Activated CD8-positive, alpha-beta memory T cell treated with anti-CD3 and anti-CD28 coated beads for 4 hours (primary cell): ENCODE measurements at places on chromosomes 5 and 9.

GRCh38 chr5:180499684-180500083 is 5.5 kb downstream of the CNOT6 start:
- no peak for DNase-seq

- no peak for DNase-seq
Measured at GRCh38 chr5:59767211-59767605, 126.3 kb downstream of the PDE4D start.

DNA sequence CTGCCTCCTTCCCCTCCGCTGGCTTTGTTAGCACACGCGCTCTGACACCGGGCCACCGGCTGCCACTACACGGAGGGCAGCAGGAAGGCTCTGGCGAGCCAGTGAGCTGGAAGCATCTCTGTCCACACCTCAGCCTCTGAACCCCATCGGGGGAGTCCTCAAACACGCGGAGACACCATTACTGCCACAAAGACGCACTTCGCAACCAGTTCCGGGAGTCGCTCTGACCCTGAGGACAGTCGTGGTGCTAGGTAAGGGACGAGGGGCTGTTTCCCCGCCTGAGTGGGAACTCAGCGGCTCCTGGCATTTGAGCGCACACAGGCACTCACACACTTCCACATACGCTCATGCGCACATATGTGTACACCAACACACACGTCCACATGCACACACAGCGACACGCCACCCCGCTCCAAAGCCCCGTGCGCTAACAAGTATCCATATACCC is 160.0 kb downstream of the C9orf152 start:
- no peak for DNase-seq

- no peak for DNase-seq
Measured at GRCh38 chr9:81490605-81491331, 198.6 kb downstream of the TLE1 start.

GRCh38 chr9:4501147-4501507 is 10.9 kb downstream of the SLC1A1 start:
- no peak for DNase-seq

- no peak for DNase-seq
Measured at GRCh38 chr5:96962540-96962991, 26.7 kb downstream of the LNPEP start.

- no peak for DNase-seq
Measured at GRCh38 chr5:173832386-173832785, 55.8 kb upstream of the CPEB4 start.

GRCh38 chr9:98064623-98065392 is 8.3 kb downstream of the NANS start:
- DNase-seq = no peak

- DNase-seq = no peak
Measured at GRCh38 chr9:99358668-99359067, 136.6 kb downstream of the SEC61B start.

DNA sequence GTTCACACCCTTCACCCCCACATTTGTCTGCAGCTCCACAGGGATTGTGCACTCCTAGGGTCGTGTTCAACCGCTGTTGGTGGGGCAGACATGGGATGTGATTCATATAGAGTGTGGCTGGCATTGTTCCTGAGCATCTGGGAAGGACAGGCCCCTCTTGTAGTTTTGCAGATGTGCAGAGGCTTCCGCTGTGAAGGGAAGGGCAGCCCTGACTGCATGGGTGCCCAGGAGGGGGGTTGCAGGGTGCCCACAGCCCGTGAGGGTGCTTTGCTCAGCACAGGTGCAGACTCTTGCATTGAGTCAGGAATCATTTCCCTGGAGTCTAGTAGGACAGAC is 30.2 kb upstream of the PITX1 start:
- DNase-seq = no peak

DNA sequence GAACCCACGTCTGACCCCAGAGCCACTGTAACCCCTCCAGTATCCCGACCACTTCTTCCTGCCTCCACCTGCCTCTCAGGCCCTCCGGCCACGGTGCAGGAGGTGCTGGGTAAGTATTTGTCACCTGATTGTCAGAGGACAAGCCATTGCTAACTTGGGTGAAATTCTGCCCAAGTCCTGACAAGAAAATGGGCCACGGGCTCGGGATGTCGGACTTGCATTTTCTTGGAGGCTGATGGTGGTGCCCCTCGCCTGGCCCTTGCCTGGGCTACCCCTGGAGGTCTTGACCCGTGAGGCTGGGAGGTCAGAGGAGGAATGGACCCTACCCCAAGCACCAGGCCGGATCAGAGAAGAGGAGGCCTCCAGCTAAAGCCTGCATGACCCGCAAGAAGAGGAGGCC is 149.7 kb upstream of the COL5A1 start:
- no peak for DNase-seq

DNA sequence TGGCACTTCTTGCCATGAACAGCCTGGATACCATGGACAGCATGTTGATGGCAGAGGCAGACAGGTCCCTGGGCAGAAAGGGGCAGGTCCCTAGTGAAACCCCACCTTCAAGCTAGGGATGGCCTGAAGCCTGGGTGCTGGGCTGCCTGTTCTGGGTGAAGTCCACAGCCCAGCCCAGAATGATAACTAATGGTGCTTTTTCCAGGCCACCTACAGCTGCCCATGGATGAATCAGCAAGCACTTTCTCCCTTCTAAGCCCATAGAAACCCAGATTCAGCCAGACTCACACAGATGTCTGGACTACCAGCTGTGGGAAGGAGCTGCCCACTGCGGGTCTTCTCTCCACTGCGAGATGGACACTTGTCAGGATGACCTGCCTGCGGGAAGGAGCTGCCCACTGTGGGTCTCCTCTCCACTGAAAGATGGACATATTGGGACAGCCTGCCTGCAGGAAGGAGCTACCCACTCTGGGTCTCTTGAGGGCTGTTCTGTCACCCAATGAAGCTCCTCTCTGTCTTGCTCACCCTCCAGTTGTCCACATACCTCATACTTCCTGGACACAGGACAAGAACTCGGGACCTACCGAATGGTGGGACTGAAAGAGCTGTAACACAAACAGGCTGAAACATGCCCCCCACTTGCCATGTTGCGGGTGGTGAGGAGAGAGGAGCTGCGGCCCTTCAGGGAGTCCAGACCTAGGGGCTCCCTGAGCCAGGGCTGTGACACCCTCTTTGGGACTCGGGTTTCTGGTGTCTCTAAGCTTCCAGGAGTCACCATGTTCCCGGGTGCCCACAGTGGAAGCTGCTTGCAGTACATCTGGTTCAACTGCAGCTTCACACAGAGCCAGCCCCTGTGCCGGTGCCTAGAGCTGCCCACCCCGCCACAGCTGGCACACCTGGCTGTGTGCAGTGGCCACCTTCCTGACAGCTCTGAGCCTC is 60.7 kb upstream of the SYNPO start:
- DNase-seq = no peak

GRCh38 chr5:122842016-122842580 is 3.3 kb upstream of the SNX24 start:
- DNase-seq = no peak

DNA sequence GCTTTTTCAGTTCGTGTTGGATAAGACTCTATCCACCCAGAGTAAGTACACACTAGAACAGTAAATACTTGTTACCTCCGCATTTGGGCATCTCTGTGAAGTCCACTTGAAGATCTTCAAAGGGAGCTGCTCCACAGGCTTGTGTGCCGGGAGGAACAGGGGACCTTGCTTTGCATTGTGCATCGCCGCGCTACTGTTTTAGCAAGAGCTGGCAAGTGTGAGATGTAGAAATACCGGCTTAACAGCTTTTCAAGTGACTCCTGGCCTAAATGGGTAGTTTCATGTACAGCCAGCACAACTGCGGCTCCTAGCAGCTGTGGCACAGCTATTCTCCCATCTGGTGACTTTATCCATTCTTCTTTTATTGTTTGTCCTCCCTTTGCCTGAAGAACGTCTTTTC is 8.4 kb upstream of the ZNF354C start:
- no peak for DNase-seq

DNA sequence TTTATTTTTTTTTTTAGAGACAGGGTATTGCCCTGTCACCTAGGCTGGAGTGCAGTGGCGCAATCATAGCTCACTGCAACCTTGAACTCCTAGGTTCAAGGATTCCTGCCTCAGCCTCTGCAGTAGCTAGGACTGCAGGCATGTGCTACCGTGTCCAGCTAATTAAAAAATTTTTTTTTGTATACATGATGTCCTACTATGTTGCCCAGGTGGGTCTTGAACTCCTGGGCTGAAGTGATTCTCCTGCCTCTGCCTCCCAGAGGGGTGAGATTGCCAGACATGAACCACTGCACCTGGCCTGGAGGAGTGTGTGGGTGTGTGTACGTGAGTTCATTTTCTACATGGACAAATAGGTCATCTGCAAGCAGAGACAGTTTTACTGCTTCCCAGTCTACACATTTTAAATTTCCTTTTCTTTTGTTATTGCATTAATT is 33.8 kb downstream of the JMY start:
- DNase-seq = no peak

DNA sequence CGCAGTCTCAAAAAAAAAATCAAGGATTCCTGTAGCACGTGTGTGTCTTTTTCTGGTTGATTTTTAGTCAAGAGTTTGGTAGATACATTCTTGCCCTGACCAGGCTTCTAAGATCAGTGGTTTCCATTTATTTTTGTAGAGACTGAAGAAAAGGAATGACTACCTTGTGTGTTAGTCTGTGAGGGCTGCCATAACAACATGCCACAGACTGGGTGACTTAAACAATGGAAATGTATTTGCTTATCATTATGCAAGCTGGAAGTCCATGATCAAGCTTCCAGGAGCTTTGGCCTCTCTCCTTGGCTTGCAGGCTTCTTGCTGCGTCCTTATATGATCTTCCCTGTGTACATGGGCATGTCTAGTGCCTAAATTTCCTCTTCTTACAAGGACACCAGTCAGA is 127.0 kb downstream of the CCDC192 start:
- no peak for DNase-seq

- DNase-seq = no peak
Measured at GRCh38 chr9:2966565-2967300, 122.8 kb upstream of the PUM3 start.

DNA sequence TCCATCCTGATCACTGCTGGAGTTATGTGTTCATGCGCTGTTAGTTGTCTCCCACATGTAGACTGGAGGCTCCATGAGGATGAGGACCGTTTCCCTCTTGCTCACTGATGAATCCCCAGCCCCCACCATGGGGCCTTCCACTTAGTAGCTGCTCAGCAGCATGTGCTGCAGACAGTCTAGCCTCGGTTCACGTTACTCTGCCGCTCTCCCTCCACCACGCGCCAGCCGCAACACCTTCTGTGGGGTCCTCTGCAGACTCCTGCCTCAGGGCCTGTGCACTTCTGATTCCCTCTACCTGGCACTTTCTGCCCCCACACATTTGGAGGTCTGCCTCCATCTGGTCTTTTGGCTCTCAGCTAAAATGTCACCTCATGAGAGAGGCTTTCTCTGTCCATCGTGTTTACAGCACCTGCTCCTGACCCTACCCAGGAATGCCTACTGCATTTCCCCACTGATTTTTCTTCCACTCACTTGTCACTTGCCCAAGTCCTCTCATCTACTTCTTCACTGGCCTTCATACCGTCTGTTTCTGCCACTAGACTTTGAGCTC is 36.3 kb downstream of the STK10 start:
- DNase-seq = no peak

- DNase-seq = no peak
Measured at GRCh38 chr9:125240649-125240999, 519 bp downstream of the HSPA5 start.

GRCh38 chr5:175596761-175597189 is 61.1 kb upstream of the HRH2 start:
- DNase-seq = no peak

GRCh38 chr5:38615042-38615441 is 58.6 kb upstream of the LIFR start:
- DNase-seq = no peak

DNA sequence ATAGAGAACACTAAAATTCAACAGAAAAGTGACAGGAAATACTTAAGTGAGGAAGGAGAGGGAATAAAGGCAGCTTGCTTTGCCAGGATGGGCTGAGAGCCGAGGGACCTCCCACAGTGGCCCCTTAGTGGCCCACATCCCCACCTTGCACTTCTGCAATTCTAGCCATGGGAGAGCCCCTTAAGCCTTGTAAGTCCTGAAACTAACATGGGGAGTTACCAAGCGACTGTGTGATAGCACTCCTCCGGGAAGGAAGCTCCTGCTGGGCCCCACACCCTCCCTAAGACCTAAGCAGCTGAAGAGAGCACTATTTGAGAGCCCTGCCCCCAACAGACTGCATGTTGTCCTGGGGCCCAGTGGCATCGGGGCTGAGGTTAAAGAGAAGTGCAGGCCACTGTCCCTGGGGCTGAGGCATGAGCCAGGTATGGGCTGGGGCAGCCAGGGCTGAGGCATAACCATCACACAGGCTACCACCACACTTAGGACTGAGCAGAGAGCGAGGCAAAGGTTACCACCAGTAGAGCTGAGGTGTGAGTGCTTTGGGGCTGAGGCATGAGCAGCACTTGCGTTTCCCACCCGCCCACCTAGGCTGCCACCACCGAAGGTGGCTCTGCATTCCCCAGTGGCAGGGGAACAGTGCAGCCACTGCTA is 301.8 kb upstream of the TRPC7 start:
- no peak for DNase-seq

DNA sequence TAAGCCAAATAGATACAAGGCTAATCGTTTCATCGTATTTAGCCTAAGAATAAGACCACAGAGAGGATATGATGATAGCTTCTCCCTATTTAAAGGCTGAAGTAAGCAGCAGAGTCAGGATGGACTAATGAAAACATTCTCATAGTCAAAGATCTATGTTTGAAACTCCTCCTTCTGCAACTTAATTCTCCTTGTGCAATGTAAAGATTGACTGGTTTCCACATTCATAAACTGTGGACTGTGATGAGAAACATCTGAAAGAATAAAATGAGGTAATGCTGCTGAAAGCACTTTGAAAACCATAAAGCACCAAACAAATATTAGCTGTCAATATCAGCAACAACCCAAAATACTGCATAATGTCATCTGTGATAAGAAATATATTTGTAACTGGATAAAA is 361.9 kb downstream of the CSNK1G3 start:
- no peak for DNase-seq

DNA sequence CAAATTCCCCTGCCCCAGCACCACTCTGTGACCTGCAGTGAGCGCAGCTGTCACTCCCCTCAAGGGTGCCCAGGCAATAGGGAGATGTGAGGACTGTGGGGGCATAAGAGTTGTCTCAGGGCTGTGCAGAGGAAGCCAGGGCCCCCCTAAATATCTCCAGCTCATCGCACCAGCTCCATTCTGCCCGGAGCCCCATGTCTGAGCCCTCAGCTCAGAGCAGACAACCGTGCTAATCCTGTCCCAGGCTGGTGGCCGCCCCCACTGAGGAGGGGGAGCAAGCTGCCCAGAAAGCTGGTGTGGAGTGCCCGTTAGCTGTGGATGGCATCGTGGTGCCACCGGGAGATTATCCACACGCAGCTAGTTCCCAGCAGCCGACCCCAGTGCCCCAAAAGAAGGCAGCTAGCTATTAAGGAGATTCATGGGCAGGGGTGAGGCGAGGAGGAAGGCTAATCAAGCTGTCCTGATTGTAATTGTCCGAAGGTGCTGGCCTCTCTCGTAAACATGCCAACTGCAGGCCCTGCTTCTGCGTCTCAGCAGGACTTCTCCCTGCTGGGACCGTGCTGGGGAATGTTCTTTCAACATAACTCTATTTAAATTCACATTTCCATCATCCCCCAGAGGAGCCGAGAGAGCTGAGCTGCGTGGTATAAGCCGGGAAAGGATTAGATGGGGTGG is 17.0 kb upstream of the FIBCD1 start:
- no peak for DNase-seq

GRCh38 chr9:16828340-16829281 is 41.9 kb downstream of the BNC2 start:
- no peak for DNase-seq
